Articular chondrocyte of knee joint (primary cell): ENCODE measurements at places on chromosomes 6 and 20. TPM values are rescaled to one million over a fixed set of nuclear protein-coding genes. Genes with fewer than 3 reads are reported as not detected.

The C6orf163 gene
- 4.8 and 6.8 TPM in 2 replicates for total RNA-seq

The MMP24 gene
- 1.4 TPM in 2 replicates for total RNA-seq

The ANKRD66 gene
- not detected in 2 replicates for total RNA-seq

The CLIC5 gene
- under 0.01 TPM in 1 of 2 replicates, not detected in the other for total RNA-seq

The PEX3 gene
- total RNA-seq = 25.1 and 25.4 TPM in 2 replicates

The ULBP1 gene
- 0.52 and 0.65 TPM in 2 replicates for total RNA-seq

The TSHZ2 gene
- total RNA-seq = under 0.01 and 0.43 TPM in 2 replicates

The LTB gene
- total RNA-seq = not detected in 2 replicates

The PTK6 gene
- 0.11 and 0.13 TPM in 2 replicates for total RNA-seq

The ISM1 gene
- 16.2 and 32.1 TPM in 2 replicates for total RNA-seq

The TMEM74B gene
- total RNA-seq = 0.11 TPM in 1 of 2 replicates, not detected in the other

The PCNA gene
- 63.5 and 109 TPM in 2 replicates for total RNA-seq

The ZDHHC14 gene
- total RNA-seq = 4.1 and 6.8 TPM in 2 replicates
